ENCODE measurements at places on chromosomes 4 and X.

DNA sequence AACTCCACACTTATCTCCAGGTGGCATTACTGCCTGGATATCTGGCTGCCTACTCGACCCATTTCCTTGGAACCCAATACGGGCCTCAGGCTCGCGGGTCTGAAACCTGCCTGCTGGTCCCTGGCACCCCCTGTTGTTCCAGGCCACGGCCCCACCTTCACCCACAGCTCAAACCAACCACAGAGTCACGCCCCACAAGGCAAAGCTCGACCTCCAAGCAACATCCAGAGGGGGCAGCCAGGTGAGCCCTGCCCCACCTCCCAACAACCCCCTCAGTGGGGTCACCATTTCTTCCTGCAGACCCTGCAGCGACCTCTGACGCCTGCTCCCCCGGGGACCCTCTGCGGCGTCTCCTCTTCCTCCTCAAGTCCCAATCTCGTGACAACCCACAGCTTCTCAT, 76.2 kb downstream of the WFS1 start:
- no peak for DNase-seq

DNA sequence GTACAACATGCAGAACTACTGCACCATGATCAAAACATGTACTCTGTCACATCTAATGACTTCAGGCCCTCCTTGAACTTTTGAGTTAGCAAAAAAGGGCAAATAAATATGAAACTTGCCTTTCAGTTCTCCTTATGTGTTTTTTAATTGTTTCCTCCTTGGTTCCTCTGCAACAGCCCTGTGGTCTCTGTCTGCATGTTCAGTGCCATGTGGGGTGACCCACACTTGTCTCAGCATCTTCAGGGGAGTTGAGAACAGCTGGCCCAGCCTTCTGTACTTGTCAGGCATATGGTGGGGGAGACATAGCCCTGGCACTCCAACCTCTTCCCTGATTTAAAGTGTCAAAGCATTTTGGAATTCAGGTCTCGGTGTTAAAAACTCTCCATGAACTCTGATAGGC, 188.0 kb upstream of the PGRMC2 start:
- DNase-seq, result no peak

GRCh38 chr4:123216946-123217345, 179.6 kb upstream of the SPRY1 start:
- no peak for DNase-seq

- DNase-seq, result no peak
Observed at GRCh38 chr4:76016393-76016792, 6.9 kb downstream of the CXCL10 start.

DNA sequence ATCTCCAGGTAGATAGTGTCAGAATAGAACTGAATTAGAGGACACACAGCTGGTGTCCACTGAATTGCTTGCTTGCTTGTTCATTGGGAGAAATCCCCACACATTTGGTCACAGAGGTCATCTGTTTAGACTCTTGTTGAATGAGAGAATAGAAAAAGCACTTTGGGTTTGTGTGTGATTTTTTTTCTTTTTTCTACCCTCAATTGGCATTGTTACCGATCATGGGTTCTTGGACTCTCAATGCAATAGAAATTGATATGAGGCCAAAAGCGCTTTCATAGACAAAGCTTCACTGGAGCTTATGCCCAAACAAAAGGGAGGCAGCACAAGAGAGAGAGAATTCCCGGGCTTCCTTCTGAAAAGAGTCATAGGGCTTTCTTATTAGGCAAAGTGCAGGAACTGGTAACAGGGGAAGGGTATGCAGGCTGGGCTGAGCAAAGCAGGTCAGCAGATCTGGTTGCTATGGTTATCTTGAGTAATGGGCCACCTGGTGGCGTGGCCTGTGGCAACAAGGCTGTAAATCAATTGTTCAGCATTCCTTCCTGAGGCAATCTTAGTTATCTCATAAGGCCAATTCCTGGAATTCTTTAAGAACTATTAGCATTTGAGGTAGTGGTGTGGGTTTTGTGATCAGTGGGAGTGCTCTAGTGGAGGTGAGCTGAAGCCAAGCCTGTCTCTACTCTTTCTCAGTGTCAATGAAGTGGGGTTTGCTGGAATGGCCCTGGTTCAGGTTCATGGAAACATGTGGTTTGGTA, 5.3 kb upstream of the GPR82 start:
- DNase-seq, result no peak

- DNase-seq, result no peak
Observed at GRCh38 chr4:38572793-38573192, 91.2 kb upstream of the KLF3 start.

GRCh38 chrX:8089141-8089540, 81.9 kb downstream of the VCX2 start:
- no peak for DNase-seq

GRCh38 chr4:139904406-139904805, 238.8 kb downstream of the MGST2 start:
- DNase-seq, result no peak

DNA sequence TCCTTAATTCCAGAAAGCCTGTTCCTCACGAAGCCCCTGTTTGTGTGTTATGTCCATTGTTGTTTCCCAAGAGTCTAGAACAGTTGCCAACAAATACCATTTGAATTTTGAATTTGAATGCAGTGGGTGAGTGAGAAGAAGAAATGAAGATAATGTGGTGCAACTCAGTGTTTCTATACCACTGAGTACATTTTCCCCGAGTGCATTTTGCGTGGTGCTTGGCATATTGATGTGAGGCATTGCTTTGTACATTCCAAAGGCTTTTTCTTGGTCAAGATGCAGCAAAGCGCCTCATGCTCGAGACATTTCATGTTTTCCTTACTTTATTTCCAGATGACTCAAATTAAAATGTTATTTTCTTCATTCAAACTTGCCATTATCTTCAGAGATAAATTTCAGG, 253.1 kb upstream of the RPS6KA3 start:
- no peak for DNase-seq

DNA sequence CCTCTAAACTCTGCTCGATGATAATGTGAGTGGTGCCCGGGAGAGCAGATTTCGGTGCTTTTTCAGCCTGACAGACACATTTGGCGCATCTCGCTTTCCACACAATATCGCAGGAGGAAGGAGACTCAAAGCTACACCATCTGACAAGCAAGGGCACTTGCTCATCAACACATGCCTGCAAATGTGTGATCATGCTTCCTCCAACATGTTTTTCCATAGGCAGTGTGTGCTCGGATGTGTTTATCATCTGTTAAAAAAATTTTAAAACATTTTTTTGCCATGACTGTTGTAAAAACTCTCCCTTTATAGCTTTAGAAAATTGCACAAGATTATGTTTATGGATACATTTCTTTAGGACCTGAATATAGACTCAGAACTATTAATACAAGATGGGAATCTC, 170.3 kb upstream of the PUDP start:
- DNase-seq, result no peak

DNA sequence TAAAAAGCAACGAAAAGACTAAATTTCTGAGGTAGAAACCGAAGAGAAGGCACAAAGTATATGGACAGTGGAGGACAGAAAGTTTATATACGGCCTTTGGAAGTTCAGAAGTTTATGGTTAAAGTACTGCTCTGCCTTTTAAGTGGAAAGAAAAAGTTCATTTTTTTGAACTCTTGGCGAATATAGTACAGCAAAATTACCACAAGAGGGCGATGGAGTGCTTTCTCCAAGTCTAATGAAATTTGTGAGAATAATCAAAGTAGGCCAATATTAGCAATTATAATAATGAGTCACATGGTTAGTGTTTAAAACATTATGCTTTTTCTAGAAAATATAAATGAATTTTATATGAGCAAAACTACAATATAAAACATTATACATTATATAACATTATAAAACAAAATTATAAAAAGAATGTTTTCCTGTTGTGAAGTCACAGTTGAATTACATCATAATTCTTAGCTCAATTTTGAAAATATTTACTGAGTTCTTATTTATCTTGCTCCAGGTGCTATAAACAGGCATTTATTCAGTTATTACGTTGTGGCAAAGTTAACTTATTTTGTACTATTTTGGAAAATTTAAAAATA, 136.2 kb upstream of the BMPR1B start:
- DNase-seq, result no peak

DNA sequence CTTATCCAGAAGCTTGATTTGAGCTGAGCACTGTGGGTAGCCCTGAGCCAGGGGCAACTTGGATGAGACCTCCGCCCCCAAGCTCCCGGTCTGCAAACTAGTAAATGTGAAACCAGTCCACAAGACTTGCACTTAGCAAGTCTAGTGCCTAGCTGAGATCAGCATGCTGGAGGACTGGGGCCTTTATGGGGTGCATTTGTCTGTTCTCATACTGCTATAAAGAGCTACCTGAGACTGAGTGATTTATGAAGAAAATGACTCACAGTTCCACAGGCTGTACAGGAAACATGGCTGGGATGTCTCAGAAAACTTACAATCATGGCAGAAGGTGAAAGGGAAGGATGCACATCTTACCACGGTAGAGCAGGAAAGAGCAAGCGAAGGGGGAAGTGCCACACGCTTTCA, 42.1 kb upstream of the HOPX start:
- no peak for DNase-seq

DNA sequence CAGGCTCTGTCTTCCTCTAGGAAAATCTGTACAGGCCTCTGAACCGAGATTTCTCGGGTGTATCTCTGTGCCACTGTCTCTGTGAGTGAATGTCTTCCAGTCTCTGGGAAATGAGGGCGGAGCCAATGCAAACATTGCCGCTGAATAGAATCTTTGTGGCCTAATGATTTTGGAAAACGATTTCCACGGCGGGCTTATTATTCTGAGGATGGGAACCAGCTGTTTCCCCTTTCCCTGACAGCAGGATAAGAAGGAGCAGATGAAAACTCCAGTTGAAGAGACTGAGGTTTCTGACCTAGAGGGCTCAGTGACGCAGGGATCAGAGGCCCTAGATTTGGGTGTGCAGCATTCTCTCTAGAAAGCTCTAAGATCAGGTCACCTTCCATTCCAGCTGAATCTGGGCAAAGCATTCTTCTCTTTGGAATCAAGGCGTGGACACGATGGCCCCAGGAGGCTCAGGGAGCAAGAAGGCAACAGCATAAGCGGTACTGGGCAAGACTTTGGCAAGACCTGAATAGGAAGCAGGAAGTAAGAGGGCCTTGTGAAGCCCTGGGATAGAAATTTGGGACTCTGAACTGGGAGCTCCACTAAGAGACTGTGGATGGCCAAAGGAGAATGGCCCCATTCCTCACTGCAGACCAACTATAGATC, 47.3 kb downstream of the PJA1 start:
- DNase-seq, result no peak

GRCh38 chr4:142660728-142661127, 185.4 kb downstream of the INPP4B start:
- DNase-seq, result no peak

- no peak for DNase-seq
Observed at GRCh38 chrX:113651306-113651705, 810.7 kb upstream of the AMOT start.

DNA sequence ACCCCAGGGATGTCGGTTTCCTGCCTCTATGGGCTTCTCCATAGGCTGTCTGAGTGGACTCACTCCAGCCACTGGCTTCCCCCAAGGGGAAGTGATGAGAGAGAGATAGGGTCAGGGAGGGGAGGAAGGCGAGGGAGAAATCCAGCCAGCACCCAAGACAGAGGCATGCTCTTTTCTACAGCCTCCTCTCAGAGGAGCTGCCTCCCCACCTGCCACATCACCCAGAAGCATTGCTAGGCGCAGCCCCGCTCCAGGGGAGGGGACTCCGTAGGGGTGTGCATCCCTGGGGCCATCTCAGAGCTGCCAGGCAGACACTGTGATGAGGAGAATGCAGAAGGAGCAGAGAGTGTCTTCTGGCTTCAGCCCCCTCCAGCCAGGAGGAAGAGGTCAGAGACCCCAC, 109.5 kb upstream of the NKX1-1 start:
- no peak for DNase-seq

GRCh38 chr4:53702334-53703266, 111.3 kb upstream of the LNX1 start:
- no peak for DNase-seq

GRCh38 chrX:20231598-20231997, 35.1 kb downstream of the RPS6KA3 start:
- no peak for DNase-seq

DNA sequence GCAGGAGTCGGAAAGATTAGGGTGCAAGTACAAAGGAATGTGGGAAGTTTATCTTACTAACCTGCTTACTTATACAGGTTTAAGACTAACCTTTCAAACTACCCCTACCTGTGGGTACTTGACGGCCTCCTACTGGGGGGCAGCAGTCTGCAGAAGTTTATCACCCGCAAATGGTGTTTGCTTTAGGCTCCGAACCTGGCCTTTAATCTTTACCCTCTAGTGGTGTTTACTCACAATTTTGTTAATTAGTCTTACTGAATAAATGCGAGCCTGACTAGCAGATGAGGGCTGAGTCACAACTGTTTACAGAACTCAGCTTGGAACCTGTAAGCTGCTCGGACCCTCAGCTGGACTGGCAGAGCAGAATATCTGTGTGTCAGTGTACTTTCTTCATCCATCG, 204.2 kb upstream of the GPRIN3 start:
- DNase-seq, result no peak
